ENCODE measurements at places on chromosomes 16 and 17. TPM values are rescaled to one million over a fixed set of nuclear protein-coding genes. Genes with fewer than 3 reads are reported as not detected.

- no peaks in the 10 kb centered on the region for H3K36me3 ChIP-seq
- peaks cover 6% of the 10 kb centered on the region for H3K4me1 ChIP-seq
- H3K4me3 ChIP-seq: no peak overlapping the region
- DNase-seq: peak; percentile 54
- peak overlapping the region; percentile 89 for H3K27ac ChIP-seq
Measured at GRCh38 chr16:30903596-30903995, 7.2 kb downstream of the CTF1 start.

DNA sequence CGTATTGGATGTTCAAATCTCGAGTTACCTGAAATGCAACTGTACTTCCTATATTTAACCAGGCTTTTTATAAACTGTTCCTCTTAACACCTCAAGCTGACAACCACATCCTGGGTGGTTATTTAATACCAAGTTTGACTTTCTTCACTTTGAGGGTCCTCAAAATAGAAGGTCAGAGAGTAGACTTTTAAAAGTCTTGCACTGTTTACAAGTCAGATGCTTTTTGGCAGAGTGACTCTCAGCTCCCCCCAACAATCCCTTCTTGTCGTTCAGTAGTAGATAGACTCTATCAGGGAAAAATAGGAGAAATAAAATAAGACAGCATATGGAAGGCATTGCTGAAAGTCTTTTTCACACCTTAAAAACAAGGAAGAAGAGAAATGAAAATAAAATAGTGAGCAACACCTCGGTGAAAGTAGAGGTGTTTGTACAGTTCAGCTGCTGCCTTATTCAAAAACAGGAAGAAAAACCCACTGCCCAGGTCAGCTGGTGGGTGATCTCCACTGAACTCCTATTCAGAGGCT is 650.4 kb downstream of the WWOX start:
- no peaks in the 10 kb centered on the region for H3K27me3 ChIP-seq
- H3K4me3 ChIP-seq: no peak overlapping the region
- H3K27ac ChIP-seq: no peak overlapping the region
- no peak for DNase-seq

- H3K4me1 ChIP-seq: no peaks in the 10 kb centered on the region
- H3K27me3 ChIP-seq: no peaks in the 10 kb centered on the region
- no peak overlapping the region for H3K27ac ChIP-seq
- DNase-seq: no peak
- no peak overlapping the region for H3K4me3 ChIP-seq
- H3K36me3 ChIP-seq: no peaks in the 10 kb centered on the region
Measured at GRCh38 chr16:81863630-81864352, 84.7 kb downstream of the PLCG2 start.

Gene PIK3R6
- 0.17 TPM for total RNA-seq

Gene ICAM2
- 18.1 TPM for total RNA-seq
